ENCODE measurements at places on chromosomes 1 and 21. TPM values are rescaled to one million over a fixed set of nuclear protein-coding genes. Genes with fewer than 3 reads are reported as not detected.

BMP8B gene
- 0.81 TPM for total RNA-seq

OR2L8 gene
- 0.69 TPM for total RNA-seq

ARMH1 gene
- total RNA-seq, result 1.5 TPM

UBIAD1 gene
- total RNA-seq, result 10.0 TPM

PGLYRP3 gene
- not detected for total RNA-seq

C1orf53 gene
- total RNA-seq, result 0.81 TPM

DNA sequence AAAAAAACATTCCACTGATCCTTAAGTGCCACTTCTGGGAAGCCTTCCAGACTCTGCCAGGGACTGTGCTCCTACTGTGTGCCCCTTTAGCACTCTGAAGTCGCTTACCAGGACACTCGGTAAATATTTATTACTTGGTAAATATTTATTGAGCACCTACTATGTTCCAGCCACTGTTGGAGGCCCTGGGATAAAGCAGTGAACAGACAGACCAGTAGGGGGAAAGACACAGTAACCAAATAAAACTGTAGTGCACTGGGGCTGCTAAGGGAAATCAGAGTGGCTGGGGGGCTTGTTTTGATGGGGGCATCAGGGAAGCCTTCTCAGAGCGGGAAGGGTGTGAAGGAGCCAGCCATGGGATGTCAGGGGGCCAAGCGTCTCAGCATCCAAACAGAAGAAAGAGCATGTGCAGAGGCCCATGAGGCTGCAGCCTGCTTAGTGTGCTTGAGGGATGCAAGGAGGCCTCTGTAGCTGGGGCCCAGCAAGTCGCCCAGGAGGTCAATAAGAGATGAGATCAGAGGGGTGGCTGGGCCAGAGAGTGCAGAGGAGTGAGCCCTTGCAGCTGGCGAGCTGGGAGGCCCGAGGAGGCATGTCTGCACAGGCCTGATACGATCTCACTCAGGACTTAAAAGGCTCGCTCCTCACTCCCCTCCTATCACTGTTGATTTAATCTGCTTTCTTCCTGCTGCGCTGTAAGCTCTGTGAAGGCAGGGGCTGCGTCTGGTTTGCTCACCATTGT lies 28.6 kb downstream of the KAZN start:
- H3K27ac ChIP-seq, result no peak overlapping the region
- no peak overlapping the region for H3K4me3 ChIP-seq
- H3K36me3 ChIP-seq, result no peaks in the 10 kb centered on the region
- no peaks in the 10 kb centered on the region for H3K4me1 ChIP-seq

DNA sequence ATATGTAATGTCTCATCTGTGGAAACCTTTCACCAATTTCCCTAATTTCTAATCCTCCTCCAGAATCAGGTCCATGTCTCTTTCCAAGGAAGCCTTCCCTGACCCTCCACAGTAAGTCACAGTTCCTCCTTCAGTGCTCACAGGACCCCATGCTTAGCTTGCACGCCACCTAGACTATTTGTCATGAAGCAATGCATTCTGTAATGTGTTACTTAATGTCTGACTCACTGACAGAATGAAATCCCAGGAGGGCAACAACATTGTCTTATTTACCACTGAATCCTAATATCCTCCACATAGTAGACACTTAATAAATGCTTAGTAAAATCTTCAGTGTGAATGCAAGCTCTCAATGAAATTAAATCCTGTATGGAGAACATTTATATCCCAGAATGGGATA lies 245.9 kb upstream of the PLD5 start:
- H3K4me1 ChIP-seq, result no peaks in the 10 kb centered on the region
- H3K27ac ChIP-seq, result no peak overlapping the region
- H3K27me3 ChIP-seq, result no peaks in the 10 kb centered on the region

GRCh38 chr21:26834181-26834905 lies 10.9 kb downstream of the ADAMTS1 start:
- no peaks in the 10 kb centered on the region for H3K4me1 ChIP-seq
- H3K27me3 ChIP-seq, result no peaks in the 10 kb centered on the region
- H3K4me3 ChIP-seq, result no peak overlapping the region
- peaks cover 3% of the 10 kb centered on the region for H3K36me3 ChIP-seq
- no peak for DNase-seq

DNA sequence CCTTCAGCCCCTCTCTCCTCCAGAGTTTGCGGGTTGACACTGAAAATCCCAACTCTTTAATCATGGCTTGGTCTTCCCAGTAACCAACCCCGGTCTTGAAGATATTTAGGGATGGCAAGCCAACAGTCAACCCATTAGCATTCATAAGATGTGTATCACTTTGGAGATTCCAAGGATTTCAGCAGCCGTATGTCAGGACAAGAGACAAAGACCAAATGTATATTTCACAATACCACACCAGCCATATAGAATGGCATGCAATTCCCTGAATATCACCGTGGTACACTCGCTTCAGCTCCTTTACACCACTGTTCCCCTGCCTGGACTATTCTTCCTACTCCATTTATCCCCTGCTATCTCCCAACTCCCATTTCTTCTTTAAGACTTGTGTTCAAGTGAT lies 109.2 kb downstream of the CSMD2 start:
- H3K27ac ChIP-seq, result no peak overlapping the region
- H3K4me1 ChIP-seq, result no peaks in the 10 kb centered on the region
- DNase-seq, result no peak
- H3K36me3 ChIP-seq, result no peaks in the 10 kb centered on the region

DNA sequence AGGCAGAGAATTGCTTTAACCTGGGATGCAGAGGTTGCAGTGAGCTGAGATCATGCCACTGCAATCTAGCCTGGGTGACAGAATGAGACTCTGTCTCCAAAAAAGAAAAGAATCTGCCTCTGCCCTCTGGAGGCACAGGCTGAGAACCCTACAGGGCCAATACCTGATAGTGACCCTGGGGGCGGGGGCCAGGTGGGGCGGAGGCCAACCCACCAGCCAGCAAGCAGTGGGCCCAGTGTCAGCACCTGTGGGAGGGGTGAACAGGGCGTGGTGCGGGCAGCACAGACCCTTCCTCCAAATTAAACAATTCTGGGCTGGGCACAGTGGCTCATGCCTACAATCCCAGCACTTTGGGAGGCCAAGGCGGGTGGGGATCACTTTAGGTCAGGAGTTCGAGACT lies 19.0 kb upstream of the PLEKHG5 start:
- no peaks in the 10 kb centered on the region for H3K36me3 ChIP-seq
- H3K27me3 ChIP-seq, result no peaks in the 10 kb centered on the region
- no peak overlapping the region for H3K4me3 ChIP-seq
- H3K27ac ChIP-seq, result no peak overlapping the region
- no peaks in the 10 kb centered on the region for H3K4me1 ChIP-seq
- no peak for DNase-seq

- no peaks in the 10 kb centered on the region for H3K27me3 ChIP-seq
- DNase-seq, result no peak
- H3K4me3 ChIP-seq, result no peak overlapping the region
Observed at GRCh38 chr21:27681038-27681437, 714.1 kb upstream of the ADAMTS5 start.

GRCh38 chr1:169106921-169107602 lies 572 bp downstream of the ATP1B1 start:
- no peak overlapping the region for H3K27ac ChIP-seq
- no peak for DNase-seq
- H3K36me3 ChIP-seq, result no peaks in the 10 kb centered on the region
- H3K4me3 ChIP-seq, result peak overlapping the region; percentile 85
- no peaks in the 10 kb centered on the region for H3K27me3 ChIP-seq

- no peaks in the 10 kb centered on the region for H3K27me3 ChIP-seq
- no peaks in the 10 kb centered on the region for H3K36me3 ChIP-seq
- no peaks in the 10 kb centered on the region for H3K4me1 ChIP-seq
Observed at GRCh38 chr1:75964760-75965408, 32.7 kb upstream of the ASB17 start.

GRCh38 chr1:84077476-84078107 lies 66.5 kb upstream of the PRKACB start:
- H3K27ac ChIP-seq, result peak overlapping the region; percentile 95
- no peaks in the 10 kb centered on the region for H3K27me3 ChIP-seq
- DNase-seq, result peak; percentile 76

DNA sequence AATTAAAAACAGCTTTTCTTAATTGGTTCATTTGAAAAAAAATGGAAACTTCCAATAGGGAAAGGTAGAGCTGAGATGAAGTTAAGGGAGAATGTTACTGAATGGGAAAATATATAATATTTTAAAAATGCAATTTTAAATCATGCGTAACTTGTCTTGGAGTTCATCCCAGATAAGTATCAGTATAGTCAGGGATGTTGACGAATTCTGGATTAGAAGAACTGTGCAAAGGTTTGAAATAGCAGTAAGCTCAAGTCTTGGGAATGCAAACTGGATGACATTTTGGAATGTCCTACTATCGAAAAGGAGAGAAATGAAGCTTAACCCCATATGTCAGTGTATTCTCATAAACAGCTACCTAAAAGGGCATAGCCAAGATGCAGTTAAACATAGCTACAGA lies 4.0 kb upstream of the ST6GALNAC3 start:
- no peaks in the 10 kb centered on the region for H3K27me3 ChIP-seq
- H3K4me3 ChIP-seq, result no peak overlapping the region
- H3K36me3 ChIP-seq, result no peaks in the 10 kb centered on the region
- H3K27ac ChIP-seq, result no peak overlapping the region

DNA sequence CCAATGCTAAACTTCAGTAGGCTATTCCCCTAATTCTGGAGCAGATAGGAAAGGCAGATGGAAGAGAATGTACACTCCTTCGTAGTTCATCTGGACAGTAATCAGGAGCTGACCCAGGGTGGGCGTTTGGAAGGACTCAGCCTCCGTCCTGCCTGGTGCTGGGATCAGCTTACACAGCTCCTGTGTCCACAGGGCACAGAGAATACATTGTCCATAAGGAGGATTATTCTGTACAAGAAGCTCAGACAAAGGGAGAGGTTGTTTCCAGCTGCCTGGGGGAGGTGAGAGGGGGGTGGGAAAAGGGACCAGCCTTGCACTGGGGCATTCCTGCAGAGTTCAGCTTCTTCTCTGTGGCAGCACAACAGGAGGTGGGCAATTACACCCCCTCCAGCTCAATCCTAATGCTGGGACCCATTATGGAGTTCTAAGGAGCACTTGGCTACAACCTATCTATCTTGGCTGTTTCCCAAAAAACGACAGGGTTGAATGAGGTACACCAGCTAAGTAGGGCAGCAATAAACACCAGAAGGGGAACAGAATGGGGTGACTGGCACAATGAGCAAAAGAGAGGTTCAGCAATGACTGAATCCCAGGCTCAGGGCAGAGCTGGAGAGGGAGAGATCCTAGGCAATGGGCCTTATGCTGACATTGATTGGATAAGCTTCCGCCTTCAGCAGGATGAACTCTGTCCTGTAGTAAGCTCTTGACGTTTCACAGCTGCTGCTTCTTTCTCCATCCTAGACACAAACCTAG lies 7.4 kb downstream of the MED8 start:
- no peaks in the 10 kb centered on the region for H3K4me1 ChIP-seq
- no peaks in the 10 kb centered on the region for H3K27me3 ChIP-seq
- H3K4me3 ChIP-seq, result no peak overlapping the region

DNA sequence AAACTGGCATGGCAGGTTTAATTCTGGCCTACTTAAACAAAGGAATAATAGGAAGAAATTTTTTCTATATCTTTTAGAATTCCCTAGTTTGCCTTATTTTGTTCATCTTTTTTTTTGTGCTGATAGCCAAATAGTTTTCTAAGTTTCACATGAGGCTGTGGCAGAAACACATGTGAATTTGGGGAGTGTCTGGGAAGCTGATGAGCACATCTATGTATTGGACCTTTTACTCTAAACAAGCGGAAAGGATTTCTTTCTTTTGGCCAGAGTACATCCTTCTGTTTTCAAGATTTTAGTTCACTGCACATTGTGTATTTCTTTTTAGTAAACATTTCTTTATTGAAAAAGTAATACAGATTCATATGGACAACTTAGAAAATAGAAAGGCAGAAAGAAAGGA lies 5.6 kb downstream of the EEIG2 start:
- no peaks in the 10 kb centered on the region for H3K27me3 ChIP-seq
- no peaks in the 10 kb centered on the region for H3K4me1 ChIP-seq
- H3K27ac ChIP-seq, result no peak overlapping the region
- no peak overlapping the region for H3K4me3 ChIP-seq
- no peak for DNase-seq
- H3K36me3 ChIP-seq, result no peaks in the 10 kb centered on the region

DNA sequence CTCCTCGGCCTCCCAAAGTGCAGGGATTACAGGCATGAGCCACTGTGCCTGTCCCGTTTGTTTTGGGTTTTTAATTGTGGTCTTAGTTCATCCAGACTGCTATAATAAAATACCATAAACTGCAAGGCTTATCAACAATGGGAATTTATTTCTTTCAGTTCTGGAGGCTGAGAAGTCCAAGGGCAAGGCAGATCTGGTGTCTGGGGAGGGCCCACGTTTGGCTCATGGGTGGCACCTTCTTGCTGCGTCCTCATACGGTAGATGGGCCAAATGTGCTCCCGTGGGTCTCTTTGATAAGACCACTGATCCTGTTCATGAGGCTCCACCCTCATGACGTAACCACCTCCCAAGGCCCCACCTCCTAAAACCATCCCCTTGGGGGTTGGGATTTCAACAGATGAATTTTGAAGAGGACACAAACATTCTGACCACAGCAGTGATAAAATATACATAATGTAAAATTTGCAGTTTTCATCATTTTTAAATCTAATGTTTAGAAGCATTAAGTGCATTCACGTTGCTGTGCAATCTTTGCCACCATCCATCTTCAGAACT lies 133.4 kb upstream of the ERRFI1 start:
- H3K4me3 ChIP-seq, result no peak overlapping the region
- H3K27me3 ChIP-seq, result no peaks in the 10 kb centered on the region
- no peak overlapping the region for H3K27ac ChIP-seq
- H3K36me3 ChIP-seq, result no peaks in the 10 kb centered on the region
- peak; percentile 20 for DNase-seq

GRCh38 chr21:22881131-22881530 lies 1882.9 kb downstream of the NCAM2 start:
- H3K36me3 ChIP-seq, result no peaks in the 10 kb centered on the region
- no peaks in the 10 kb centered on the region for H3K4me1 ChIP-seq
- H3K27me3 ChIP-seq, result no peaks in the 10 kb centered on the region
- DNase-seq, result no peak

DNA sequence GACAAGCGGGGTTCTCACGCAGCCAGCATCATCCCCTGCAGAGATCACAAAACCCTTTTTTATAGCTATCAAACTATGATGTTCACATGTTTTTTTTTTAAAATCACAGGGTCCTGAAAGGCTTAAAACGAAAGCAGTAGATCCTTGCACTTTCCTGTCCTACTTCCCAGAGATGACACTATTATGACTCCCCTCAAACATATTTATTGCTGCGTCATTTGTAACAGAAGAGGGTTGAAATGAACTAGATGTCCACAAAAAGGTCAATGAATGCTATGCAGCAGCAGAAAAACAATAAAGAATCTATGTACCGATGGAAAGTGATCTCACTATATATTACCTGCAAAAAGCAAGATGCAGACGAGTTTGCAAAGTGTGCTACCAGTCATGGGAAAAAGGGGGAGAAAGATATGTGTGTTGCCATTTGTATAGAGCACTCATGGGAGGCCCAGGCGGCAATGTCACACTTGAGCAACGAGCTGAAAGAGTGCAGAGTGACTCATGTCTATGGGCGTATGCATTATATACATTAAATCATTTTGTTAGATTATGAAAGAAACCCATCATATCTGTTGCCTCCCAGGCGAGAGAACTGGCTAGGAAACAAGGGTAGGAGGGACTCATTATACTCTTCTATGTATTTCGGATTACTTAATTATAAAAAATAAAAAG lies 68.9 kb upstream of the PARP1 start:
- H3K27me3 ChIP-seq, result no peaks in the 10 kb centered on the region
- no peak overlapping the region for H3K4me3 ChIP-seq
- H3K36me3 ChIP-seq, result no peaks in the 10 kb centered on the region
- no peaks in the 10 kb centered on the region for H3K4me1 ChIP-seq

- H3K36me3 ChIP-seq, result no peaks in the 10 kb centered on the region
- H3K27ac ChIP-seq, result no peak overlapping the region
- no peaks in the 10 kb centered on the region for H3K4me1 ChIP-seq
- peak overlapping the region; percentile 54 for H3K4me3 ChIP-seq
- DNase-seq, result no peak
- no peaks in the 10 kb centered on the region for H3K27me3 ChIP-seq
Observed at GRCh38 chr1:35768350-35769187, 1.2 kb downstream of the CLSPN start.

Measured in aorta (tissue), 5 donors.